Mammary epithelial cell (primary cell): ENCODE measurements at places on chromosomes 7 and 10.

GRCh38 chr10:114607358-114607998 is 50.6 kb downstream of the ABLIM1 start:
- DNase-seq, result peak; percentile 47

DNA sequence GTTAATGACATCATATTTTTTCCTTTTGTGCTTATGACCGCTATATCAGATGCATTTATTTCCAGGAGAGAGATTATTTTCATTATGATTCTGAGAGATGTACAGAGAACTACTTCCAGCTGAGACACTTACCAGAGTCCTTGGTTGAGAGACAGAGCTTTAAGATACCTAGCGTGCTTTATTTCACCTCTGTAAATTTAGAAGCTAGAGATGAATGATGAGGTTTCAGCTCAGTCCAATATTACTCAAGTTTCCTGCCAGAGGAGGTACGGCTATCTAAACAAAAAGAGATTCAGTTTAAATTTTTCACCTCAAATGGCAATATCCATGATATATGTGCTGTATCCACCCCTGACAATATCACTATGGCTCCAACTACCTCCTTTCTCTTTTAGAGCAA is 182.6 kb upstream of the FAM3C start:
- DNase-seq, result no peak

DNA sequence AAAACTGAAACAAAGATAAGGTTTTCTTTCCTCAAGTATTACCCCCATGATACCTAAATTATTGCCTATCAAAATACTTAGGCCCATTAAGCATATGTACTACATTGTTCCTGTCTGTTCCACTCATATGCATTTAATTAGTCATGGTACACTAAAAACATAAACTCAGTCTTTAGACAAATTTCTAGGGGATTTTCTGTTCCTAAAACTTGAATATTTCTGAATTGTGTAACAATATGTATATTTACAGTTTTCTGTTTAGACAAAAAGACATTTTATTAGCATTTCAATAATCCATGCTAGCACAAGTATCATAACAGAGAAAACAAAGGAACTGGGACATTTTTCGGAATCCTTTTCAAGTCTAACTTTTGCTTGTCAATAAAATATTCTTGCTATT is 234.2 kb downstream of the CRPPA start:
- DNase-seq, result no peak

DNA sequence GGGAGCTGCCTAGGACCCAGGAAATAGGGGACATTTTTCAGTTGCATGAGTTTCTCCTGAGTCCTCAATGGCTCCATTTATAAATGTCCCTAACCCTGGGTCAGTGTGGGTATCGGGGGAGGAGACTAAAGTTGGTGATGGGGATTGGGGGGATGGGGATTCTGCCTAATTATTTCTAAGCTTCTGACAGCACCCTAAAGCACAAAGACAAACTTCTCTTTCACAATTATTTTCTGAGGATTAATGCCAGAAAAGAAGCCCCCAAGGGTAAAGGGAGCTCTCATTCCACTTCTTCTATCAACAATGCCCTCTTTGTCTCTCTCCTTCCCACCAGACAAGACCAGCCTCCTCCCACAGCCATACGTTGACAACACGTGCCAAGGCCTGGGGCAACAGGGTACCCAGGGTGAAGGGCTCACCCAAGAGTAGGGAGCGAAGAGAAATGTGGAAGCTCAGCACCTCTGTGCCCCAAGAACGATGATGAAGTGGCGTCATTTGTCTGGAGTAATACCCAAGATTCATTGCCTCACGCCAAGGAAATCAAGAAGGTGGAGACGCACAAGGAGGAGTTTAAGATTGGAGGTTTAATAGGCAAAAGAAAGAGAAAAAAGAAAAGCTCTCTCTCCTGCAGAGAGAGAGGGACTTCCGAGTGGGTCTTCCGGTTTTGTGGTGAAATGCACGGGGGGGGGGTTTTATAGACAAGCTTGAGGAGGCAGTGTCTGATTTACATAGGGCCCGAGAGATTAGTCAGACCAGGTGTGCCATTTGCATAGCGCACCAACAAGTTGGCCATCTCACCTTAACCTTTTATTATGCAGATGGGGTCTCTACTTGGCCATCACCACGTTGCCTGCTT is 14.4 kb upstream of the GJC3 start:
- DNase-seq, result no peak

- DNase-seq, result no peak
Observed at GRCh38 chr7:43071604-43072003, 40.8 kb upstream of the HECW1 start.

DNA sequence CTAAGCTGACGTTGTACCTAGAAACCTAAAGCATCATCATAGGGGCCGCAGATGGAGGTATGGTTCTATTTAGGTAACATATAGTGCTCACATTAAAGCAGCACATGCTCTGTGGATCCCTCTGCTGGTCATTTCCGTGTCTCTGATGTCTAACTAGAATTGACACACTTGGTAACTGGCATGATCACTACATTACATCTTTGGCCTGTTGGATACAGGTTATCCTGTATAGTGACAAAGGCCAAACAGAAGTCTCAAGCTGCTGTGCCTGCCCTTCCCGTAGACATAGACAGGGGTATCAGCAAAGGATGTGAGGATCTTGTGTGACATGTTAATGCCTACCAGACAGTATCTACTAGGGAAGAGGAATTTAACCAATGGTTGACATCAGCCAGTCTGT is 51.2 kb downstream of the KIF5B start:
- DNase-seq, result peak; percentile 25
